ENCODE measurements at places on chromosomes 2 and 18.

DNA sequence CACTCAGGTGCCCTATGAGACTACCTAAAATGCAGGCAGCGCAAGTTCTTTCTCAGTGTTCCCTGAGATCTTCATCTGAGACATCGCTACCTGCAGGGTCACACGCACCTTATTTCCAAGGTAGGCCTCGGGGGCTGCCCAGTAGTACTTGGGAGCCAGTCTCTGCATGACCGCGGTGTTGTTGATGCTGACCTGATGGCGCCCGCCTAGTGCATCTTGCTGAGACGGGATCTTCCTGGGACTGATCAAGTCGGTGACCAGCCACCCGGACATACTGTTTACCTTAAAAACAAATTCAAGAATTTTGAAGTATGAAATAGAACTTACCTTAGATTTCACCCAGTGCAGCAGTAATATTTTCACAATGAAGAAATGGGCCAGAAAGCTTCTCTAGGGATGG, 80.1 kb downstream of the LAMA1 start:
- DNase-seq = no peak

GRCh38 chr2:121595012-121595891, 54.0 kb downstream of the CLASP1 start:
- no peak for DNase-seq

DNA sequence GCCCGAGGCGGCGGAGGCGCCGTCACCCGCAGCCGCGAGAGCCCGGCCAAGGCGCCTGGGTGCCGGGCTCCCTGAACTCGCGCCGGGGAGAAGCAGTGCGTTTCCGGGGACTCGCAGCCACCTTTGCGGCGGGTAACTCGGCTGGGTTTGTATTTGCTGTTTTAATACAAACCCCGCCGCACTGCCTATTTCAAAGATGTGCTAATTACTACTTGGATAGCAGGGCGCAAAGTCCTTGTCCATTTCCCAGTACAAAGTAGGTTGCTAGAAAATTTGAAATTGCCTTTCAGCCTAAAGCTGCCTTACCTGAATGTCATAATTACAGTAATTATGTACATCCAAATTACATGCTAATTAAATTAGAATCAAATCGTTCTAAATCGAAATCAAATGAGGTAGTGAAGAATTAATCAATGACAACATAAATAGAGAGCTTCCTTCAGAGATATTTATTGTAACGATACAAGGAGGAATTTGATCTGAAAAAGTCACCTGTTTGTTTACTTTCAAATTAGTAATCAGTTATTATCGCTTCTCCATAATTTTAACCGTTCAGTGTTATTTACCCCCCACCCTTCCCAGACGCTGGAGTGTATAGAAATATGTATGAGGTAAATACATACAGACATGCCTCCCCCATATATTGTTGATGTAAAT, 8.1 kb downstream of the SP9 start:
- DNase-seq = no peak

GRCh38 chr2:203959672-203960071, 23.1 kb downstream of the ICOS start:
- DNase-seq = no peak

- no peak for DNase-seq
Observed at GRCh38 chr2:113238871-113239839, 39.6 kb downstream of the PAX8 start.

GRCh38 chr18:45571714-45572113, 43.6 kb upstream of the SLC14A2 start:
- DNase-seq = no peak

GRCh38 chr18:8031496-8031895, 464.4 kb downstream of the PTPRM start:
- DNase-seq = no peak

Data from stimulated activated CD8-positive, alpha-beta memory T cell treated with anti-CD3 and anti-CD28 coated beads, Interleukin-15, amount 100 ng/mL, for 24 hours (primary cell).